ENCODE measurements at places on chromosomes 12 and 14. TPM values are rescaled to one million over a fixed set of nuclear protein-coding genes. Genes with fewer than 3 reads are reported as not detected.

Gene IKZF4
- total RNA-seq: 9.6 TPM

Gene FOS
- total RNA-seq: 573 TPM

Gene RDH16
- total RNA-seq: 1.5 TPM

Gene RASSF9
- 3.6 TPM for total RNA-seq

DNA sequence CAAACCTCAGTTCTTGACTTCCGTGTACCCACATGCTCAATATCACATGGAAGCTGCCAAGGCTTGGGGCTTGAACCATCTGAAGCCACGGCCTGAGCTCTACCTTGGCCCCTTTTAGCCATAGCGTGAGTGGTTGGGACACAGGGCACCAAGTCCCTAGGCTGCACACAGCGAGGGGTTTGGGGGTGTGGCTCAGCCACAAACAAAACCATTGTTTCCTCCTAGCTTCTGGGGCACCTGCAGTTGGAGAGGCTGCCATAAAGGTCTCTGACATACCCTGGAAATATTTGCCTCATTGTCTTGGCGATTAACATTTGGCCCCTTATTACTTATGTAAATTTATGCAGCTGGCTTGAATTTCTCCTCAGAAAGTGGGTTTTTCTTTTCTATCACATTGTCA is 628.6 kb downstream of the NRXN3 start:
- DNase-seq: no peak
- H3K27ac ChIP-seq: no peak overlapping the region
- H3K27me3 ChIP-seq: no peaks in the 10 kb centered on the region
- H3K4me3 ChIP-seq: no peak overlapping the region

DNA sequence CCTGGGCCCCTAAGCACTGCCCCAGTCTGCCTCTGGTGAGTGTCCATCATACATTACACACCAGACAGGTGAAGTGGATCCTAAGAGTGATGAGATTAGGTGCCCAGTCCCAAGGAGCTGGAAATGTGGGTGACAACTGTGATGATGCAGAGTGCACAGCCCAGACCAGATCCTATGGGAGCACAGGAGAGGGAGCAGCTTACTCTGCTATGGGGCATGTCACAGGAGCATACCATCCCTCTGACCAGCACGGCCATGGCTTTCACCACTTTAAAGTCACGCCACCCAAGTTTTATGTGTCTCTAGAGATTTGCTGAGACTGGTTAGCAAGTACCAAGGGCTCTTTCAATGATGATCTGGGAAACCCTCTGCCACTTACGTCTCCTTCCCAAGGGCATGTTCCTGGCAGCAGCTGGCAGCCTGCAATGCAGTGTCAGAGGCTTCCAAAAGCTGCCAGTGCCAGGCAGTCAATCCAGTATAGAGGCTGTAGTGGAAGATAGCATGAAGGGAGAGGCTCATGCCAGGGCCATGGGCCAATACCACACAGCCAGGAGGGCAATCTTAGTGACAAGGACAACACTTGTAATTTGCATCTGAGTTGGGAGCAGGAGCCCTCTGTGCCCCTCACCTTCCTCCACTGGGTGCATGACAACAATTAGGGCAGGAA is 40.2 kb downstream of the STAB2 start:
- no peaks in the 10 kb centered on the region for H3K27me3 ChIP-seq
- H3K27ac ChIP-seq: no peak overlapping the region
- no peak for DNase-seq
- no peaks in the 10 kb centered on the region for H3K36me3 ChIP-seq
- H3K4me1 ChIP-seq: no peaks in the 10 kb centered on the region

GRCh38 chr14:32492457-32492856 is 163.4 kb downstream of the AKAP6 start:
- no peaks in the 10 kb centered on the region for H3K4me1 ChIP-seq
- no peak overlapping the region for H3K4me3 ChIP-seq
- H3K27ac ChIP-seq: no peak overlapping the region
- H3K27me3 ChIP-seq: no peaks in the 10 kb centered on the region

DNA sequence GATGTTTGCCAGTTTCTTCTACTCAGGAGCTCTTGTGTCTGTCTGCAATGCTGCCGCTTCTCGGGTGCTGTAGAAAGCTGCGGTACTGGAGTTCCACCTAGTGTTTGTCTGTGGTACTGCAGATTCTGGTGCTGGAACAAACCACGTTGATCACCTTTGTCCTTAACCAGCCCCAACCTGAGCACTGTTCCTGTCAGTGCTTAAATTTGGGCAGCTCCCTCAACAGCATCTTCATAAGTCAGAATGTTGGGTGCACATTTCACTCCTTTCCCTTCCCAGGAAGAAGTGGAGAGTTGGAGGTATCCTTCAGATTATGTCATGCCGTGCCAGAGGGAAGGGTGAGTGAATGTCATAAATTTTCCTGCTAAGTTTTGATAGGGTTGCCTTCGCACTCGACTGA is 48.7 kb upstream of the LALBA start:
- H3K4me3 ChIP-seq: no peak overlapping the region
- H3K27me3 ChIP-seq: no peaks in the 10 kb centered on the region
- no peaks in the 10 kb centered on the region for H3K36me3 ChIP-seq
- DNase-seq: peak; percentile 39
- H3K4me1 ChIP-seq: no peaks in the 10 kb centered on the region
